Left hindlimb (tissue), 1 donor: ENCODE measurements at places on chromosomes 7 and 10.

DNA sequence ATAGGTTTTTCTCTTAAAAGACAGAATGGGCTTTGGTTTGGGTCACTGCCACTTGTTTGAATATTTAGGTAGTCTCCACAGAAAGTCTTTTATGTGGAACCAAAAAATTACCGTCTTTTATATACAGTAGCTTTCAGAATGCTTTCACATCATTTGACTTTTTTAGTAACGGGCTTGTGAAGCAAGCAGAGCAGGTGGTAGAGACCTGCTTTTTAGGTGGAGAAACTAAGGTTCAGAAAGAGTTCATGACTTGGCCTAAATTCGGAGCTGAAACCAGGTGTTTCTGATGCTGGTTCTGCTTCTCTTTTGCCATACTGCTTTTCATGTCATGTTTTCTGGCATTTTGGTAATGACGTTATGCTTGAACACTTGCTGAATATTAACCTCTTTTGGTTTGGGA, 36.3 kb downstream of the GARS1 start:
- no peak for DNase-seq

DNA sequence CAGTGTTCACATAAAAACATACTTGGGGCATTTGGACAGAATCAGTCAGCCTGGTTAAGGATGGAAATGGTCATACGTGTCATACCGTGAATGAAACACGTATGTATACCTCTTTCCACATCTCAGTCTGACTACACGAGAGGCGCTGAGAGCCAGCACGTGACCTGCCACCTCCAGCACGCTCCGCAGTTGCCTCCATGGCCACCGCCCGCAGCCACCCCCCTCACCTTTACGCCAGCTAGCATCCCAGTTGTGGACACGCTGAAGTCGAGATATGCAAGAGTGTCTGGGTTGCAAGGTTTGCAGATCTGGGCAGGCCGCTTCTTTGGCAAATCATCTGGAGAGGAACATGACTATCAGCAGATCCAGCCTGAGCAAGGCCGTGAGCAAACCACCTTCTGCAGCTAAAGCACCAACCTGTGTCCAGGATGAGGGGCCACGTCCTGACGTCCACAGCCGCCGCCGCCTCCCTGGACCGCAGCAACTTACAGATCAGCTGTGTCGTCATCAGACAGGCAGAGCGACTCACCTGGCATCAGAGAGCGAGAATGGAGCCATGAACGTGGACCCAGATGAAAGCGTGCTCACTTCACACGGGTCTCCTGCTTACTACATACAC, 209.4 kb downstream of the ZMYND11 start:
- DNase-seq, result no peak

DNA sequence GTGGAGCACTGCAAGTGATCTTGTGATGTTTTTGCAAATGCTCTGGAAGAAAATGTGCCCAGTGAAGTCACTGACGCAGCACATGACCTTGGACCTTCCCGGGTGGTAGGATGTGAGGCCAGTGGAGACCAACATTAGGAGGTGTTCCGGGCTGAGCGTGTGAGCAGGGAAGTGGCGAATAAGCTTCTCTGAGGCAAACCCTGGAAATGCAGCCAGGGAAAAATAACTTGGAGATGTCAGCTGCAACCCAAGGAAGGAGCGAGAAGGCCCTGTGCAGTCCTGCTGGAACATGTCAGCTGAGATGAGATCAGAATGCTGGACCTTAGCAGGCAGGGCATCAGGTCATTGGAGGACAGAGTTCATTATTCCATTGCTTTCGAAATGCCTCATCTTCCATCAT, 18.6 kb upstream of the SDK1 start:
- DNase-seq, result no peak

GRCh38 chr7:159030490-159031134, 114.1 kb downstream of the VIPR2 start:
- peak; percentile 69 for DNase-seq

DNA sequence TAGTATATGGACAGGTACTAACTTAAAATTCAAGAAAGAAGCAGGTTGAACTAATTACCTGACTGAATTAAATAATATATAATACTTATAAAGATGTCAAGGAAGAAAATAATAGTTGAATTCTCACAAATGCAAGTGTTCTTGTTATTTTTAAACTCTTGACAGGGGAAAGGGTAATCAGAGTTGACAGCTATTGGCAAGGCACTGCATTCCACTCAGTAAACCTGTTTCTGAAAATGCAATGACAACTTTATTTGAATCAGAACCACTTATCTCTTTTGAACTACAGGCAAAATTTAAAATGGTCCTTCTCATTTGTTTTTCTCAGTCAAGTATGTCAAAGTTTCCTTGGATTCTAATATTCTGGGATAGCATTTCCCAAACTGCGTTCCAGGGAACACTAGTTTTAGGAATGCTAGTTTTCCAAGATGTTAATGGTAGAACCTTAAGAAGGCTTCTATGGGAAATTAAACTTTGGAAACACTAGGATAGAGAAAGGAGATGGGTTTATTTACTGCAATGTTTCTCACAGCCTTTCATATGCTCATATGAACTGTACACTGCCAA, 103.7 kb upstream of the LRRN3 start:
- no peak for DNase-seq

DNA sequence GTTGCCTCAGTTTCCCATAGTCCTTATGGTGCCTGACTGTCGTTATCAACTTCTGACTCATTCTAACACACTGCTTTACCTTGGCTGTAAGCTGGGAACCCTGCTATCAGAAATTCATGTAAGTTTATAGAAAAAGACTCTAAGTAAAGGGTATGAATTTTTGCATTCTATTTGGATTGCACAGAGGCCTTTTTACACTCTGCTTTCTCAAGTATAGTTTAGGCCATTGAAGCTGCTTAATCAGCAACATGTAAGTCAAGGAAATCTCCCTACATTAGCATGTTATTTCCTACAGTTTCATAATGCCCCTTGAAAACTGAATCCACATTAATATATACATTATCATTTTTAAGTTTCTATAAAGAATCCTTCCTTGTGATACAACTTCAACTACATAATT, 17.1 kb upstream of the ITGB8 start:
- DNase-seq, result no peak

DNA sequence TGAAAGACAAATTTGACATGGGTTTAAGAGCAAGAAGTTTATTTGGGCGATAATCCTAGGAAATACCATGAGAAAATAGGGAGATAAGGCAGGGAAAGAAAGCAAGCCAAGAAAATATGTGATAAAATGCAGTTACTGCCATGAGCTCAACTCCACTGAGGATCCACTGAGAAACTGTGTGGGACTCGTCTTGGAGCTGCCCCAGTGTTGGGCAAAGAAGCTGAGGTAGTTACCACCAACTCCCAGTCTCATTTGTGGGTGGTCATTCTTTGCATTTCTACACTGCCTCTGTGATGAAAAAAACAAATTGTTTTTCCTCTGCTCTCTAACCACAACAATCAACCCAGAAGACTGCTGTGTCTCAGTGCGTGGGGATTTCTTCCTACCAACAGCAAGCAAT, 498.2 kb downstream of the PLXDC2 start:
- no peak for DNase-seq

DNA sequence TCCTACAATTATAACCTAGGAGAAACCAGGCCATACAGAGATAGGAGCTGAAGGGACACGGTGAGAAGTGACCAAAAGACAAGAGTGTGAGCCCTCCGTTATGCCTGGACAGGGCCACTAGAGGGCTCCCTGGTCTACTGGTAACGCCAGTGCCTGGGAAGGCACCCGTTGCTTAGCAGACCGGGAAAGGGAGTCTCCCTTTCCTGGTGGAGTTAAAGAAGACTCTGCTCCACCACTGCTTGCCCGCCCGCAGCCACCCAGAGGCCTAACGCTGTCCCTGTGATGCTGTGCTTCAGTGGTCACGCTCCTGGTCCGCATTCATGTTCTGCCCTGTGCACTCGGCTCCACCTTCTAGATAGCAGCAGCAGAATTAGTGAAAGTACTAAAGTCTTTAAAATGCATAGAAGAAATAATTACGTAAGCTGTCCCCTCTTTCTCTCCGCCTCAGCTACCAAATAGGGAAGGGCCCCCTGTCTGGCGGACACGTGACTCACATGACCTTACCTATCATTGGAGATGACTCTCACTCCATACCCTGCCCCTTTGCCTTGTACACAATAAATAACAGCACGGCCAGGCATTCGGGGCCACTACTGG, 34.8 kb downstream of the GRID2IP start:
- DNase-seq, result peak; percentile 85

DNA sequence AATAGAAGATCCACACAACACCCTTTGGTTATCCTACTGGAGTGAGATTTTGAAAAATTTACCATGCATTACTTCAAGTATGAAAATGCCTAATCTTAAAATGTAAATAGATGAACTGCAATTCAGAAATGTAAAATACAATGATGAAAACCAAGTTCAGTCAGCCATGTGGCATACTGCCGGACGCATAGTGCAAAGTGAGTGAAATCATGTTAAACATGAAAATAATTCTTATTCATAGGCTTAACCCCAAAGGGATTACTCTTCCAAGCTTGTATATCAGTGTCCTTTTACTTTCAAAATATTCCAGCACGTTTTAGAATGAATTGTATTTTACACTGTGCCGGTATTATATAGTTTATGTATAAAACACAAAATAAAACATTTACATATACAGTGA, 99.8 kb downstream of the THSD7A start:
- no peak for DNase-seq

- no peak for DNase-seq
These were observed 108.0 kb upstream of the EFCAB10 start for GRCh38 chr7:105689067-105689819.

DNA sequence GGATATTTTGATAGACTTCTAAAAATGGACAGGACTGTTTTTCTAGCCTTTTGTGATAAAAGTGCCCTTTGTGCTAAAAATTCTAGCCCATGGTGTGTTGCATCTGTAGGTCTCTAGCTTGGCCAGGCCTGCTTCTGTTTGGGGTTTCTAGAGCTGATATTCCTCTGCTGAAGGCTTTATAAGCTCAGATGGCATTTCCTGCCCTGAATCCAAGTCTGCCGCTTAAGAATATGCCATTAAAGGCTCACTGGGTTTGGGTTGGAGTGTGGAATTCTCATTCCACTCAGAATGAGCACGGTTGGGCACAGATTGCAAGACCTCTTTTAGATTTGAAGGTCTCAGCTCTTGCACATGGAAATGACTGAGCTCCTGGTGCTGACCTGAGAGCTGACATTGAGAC, 49.4 kb upstream of the IGFBP3 start:
- no peak for DNase-seq

- DNase-seq, result no peak
These were observed 32.2 kb upstream of the AQP1 start for GRCh38 chr7:30879139-30880124.

DNA sequence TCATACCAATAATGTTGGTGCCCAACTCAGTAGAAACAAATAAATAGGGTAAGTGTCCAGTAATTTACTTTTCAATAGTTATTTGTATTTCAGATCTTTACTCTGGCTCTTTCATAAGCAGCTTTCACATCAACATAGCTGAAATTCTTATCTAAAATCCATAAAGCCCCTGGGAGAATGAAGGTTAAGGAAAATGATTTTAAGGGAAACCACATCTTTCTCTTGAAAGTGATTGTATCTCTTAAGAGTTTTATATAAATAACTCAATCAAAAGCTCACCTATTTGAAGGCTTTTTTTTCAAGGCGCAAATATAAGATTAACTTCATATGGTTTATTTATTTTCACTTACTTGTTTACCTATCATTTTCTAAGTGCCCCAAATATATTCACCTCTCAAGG, 324.4 kb downstream of the HGF start:
- DNase-seq, result no peak

DNA sequence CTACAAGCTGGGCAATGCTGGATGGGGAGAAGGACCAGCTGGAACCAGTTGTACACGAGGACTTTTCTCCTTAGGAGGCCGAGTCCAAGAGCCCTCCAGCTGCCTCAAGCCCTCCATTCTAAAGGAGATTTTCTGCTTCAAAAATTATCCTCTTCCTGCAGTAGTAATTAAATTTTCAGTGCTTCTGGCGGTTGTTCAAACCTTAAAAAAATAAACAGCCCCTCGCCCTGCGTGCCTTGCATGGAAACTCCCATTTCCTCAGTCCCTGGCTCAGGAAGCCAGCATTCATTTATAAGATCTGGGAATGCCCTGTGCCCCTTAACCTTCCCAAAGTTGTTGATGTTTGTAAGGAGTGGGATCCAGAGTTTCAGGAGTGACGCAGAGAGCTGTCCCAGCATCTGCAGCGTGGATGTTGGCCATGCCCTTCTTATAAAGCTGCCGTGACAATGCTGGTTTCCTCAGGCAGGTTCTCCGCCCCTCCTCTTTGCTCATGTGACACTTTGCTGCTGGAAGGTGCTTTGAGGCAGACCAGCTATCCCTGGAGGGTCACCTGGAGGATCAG, 24.0 kb upstream of the ACTR3B start:
- DNase-seq, result no peak

GRCh38 chr7:150384406-150385301, 5.5 kb downstream of the ZNF775 start:
- DNase-seq, result no peak

- no peak for DNase-seq
These were observed 142.7 kb upstream of the FZD8 start for GRCh38 chr10:35784751-35785150.

- DNase-seq, result no peak
These were observed 74.5 kb downstream of the BMPER start for GRCh38 chr7:33979807-33980355.

GRCh38 chr10:79119306-79119705, 50.5 kb downstream of the ZMIZ1 start:
- no peak for DNase-seq

- DNase-seq, result no peak
These were observed 132.1 kb upstream of the IMMP2L start for GRCh38 chr7:111694376-111694775.

DNA sequence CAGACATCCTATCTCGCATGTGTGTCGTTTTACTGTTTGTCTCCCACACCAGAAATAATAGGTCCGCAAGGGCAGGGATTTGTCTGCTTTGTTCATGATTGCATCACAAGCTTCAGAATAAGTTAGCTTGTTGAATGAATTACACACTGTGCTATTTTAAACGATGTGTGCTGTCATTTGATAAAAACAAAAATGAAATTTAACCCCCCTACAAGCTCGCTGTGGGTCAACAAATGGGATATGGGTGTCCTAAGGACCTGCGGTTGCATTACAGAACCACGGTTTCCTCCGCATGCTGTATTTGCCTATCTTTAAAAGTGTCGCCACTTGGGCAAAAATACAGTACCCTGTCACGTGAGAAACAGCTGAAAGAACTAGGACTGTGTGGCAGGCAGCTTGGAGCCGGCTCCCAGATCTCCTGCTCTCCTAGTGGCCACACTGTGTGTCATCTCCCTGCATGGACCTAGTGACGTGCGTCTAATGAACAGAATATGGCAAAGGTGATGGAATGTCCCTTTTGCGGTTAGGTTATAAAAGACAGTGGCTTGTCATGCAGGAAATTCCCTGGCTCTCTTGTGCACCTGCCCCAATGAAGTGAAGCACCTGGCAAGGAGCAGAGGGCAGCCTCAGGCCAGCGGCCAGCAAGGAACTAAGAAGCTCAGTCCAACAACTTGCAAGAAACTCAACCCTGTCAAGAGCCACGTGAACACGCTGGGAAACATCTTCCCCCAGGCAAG, 32.9 kb upstream of the CRYGN start:
- DNase-seq, result no peak
